Frontal cortex (tissue), 4 donors: ENCODE measurements at places on chromosomes 16 and 17. TPM values are rescaled to one million over a fixed set of nuclear protein-coding genes. Genes with fewer than 3 reads are reported as not detected.

DNA sequence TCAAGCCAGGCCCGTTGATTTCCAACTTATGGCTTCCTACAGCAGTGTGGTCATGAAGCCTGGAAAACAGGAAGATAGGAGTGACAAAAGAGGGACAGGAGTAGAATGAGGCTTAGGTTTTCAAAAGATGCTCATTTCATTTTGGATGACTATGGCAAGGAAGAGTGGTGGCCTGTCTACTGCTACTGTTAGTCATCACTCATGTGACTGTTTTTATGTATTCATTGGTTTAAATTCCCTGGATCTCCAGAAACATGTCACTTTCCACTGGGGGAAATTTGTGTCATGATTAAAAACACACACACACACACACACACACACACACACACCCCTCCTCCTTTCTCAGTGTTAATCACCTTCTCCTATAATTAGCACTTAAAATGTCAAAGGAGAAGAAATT is 1.1 kb upstream of the CYLD start:
- DNase-seq: no peak

DNA sequence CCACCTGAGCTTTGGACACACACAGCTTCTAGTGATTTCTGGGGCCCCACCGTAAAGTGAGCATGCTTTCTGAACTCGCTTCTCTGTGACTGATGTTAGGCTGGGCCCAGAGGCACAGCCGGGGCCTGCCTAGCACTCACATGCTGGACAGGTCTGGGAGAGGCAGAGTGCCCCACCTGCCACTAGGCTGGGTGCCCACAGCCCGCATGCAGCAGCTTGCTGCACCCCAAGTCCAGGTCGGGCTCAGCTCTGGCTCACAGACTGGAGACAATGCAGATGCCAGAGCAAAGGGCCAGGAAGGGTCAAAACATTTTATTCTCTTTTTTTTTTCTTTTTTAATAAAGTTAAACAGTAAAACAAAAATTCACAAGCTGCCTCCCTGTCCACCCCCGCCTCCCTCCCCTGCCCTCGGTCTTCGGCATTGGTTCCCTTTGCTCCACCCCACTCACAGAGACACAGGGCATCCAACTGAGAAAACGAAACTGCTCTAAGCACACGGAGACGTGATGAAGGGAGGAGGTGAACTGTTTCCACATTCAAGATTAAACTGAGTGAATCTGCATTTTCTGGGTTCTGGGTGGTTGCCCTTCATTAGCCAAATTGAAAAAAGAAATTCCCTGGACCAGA is 9.7 kb downstream of the CNP start:
- no peak for DNase-seq

GRCh38 chr17:77499699-77500435 is 359.1 kb downstream of the SEC14L1 start:
- DNase-seq: no peak

DNA sequence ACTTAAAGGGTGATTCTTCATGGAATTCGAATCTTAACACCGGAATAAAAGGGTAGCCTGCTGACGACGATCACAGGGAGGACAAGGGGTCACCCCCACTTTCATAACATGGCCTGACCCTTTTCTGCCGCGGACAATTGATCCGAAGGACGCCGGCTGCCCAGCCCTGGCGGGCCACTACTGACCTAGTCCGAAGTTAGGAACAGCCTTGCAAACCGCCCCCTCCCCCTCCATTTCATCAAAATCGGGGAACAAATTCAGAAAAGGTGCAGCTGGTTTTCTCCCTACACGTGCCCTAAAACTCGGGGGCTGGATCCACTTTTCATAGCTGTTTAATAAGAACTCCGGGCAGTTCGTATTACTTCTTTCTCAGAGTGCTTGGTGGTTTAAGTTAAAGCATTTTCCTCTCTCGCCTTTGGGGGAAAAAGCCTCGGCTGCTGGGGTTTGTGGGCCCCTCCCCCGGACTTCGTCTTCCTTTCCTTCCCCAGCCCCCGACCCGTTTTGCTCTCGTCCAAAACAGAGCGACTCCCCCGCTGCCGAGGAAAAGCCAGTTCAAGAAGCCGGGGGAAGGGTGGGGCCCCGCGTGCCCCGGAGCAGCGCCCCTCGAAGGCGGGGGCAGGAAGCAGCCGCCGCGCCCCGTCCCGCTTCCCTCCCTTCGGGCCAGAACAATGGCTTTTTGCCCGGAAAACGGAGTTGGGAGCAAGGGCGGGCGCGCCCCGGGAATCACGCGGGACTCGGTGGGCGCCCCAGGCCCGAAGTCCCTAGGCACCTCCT is 641 bp upstream of the CBX2 start:
- no peak for DNase-seq

GRCh38 chr16:782258-782657 is 5.9 kb downstream of the RPUSD1 start:
- no peak for DNase-seq

- no peak for DNase-seq
Measured at GRCh38 chr17:73099511-73099910, 7.0 kb upstream of the SLC39A11 start.

- no peak for DNase-seq
Measured at GRCh38 chr17:4345581-4346252, 20.8 kb downstream of the UBE2G1 start.

Gene PAQR4
- 18.3 TPM for total RNA-seq

Gene PTGES3L
- 2.9 TPM for total RNA-seq
